ENCODE measurements at places on chromosomes 2 and 18.

DNA sequence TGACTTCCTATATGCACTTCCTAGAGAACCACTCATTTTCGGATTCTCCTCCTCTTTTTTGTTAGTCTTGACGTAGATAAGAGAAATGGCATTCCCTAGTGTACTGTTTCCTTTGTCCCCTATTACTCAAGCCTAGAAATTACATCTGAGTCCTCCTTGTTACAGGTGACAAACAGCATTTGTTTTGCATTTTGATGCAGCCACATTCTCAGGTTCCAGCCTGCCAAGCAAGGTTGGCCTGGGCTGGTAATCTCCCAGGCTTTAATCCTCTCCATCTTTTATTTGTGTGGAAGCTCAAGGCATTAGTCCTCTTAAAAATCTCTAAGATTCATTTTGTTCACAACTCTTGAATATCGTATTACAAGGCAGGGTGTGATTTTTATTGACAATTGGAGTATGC lies 318.0 kb upstream of the NRP2 start:
- no peak for DNase-seq

GRCh38 chr2:88658881-88659537 lies 31.7 kb upstream of the EIF2AK3 start:
- DNase-seq = no peak

- no peak for DNase-seq
These were observed 76.2 kb downstream of the FMNL2 start for GRCh38 chr2:152411154-152411553.

DNA sequence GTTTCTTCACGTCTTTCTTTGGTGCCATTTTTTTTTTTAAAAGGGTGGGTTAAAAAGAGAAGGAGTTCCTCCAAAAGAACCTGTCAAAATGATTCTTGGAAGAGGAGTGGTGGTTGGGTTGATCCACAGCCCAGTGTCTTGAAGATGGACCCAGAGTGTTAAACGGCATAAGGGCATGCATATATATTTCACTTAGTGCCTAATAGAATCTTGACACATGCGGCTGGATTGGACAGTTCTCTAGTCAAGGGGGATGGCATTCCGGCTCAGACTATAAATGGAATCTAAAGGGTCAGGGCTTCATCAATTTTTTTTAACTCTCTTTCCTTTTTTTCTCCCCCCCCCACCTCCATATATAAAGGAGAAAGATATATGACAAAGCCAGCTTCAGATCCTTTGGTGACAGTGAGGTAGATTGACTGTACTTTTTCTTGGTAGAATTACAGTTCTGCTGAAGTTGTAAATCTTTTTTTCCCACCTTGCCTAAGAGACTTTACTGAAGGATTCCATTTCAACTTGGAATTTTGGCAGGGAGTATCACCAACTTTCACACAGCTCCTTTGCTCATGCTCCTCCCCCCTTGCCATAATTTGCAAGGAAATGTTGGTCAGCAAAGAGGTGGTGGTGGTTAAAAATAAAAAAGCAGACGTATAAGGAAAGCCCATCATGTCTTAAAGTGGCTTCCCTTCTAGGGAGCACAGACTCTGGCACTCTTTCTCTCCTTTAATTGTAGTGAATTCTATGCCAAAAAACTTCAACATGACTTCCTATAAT lies at the start of gene MYL1:
MYL1 (minus strand) TSS at position 160 of the 774 bp plus-strand sequence; CDS start at position 28, 132 bp downstream.
- DNase-seq = no peak

DNA sequence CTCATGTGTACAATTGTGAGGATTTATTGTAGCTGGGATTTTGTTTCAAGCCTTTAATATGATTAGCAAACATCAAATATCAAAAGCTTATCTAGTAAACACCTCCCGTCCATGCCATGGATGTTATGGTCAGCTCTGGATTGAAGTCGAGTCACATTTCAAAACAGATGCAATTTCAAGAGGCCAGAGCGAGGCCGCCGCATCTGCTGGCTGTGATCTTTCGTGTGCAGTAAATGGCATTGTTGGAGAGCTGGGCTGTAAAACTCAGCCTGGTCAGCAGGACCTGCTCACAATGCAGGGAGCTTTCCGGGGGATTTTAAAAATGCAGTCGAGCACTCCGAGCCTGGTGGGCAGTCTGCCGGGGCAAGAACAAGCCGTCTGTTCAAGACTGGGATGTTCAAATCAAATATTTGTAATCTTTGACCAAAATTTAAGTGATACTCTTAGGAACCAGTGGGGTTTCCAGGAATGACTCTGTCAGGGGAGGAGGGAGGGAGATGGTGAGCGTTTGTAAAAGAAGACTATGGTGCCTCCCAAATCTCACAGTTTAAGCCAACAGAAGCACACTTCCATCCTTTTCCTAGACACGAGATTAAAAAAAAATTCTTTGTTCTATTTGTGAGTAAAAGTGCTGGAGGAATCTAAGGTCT lies 97.6 kb downstream of the MYCN start:
- DNase-seq = no peak

- DNase-seq = no peak
These were observed 57.4 kb upstream of the PGAP1 start for GRCh38 chr2:196983934-196984333.

GRCh38 chr18:78741381-78742217 lies 238.0 kb upstream of the SALL3 start:
- DNase-seq = no peak

DNA sequence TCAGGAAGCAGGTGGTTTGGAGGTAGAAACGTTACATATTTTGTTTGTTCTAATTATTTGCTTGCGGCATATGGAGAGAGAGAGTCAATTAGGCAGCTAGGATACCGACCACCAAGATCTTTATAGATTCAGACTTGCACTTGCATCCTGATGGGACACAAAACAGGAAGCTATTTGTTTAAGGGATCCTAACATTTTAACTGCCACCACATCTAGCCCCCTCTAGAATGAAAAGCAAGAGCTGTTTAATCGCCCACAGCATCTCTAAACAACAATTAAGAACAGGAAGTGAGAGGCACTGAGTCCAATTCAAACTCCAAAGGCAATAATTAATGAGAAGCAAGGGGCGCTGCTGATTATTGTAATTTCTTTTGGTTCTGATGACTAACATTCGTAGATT lies 182.0 kb upstream of the LINC00305 start:
- DNase-seq = no peak

- no peak for DNase-seq
These were observed 81.8 kb upstream of the ADAM23 start for GRCh38 chr2:206361407-206362045.

DNA sequence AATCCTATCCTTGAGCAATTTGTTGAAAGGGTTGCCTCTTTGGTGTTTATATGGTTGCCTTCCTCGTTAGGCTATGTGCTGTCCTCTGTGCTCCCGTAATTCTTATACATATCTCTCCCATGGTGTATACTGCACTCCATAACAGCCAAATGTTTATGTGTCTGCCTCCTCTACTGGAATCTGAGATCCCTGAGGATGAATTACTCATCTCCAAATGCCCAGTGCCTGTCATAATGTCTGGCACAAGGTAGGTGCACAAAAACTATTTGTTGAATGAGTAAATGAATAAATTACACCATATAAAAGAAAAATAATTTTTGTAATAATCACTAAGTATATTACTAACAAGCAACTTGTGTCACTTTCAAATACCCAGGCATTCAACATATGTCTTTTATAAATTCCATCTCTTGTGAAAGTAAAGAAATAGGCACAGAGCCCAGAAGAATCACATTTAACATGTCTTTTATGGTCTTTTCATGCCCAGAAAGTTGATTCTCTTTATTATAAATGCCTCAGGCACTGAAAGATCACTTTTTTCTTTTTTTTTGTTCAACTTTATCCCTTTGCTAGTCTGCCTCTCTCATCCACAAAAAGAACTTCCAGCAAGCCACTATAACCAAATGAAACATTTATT lies 164.9 kb downstream of the CCDC148 start:
- DNase-seq = no peak

DNA sequence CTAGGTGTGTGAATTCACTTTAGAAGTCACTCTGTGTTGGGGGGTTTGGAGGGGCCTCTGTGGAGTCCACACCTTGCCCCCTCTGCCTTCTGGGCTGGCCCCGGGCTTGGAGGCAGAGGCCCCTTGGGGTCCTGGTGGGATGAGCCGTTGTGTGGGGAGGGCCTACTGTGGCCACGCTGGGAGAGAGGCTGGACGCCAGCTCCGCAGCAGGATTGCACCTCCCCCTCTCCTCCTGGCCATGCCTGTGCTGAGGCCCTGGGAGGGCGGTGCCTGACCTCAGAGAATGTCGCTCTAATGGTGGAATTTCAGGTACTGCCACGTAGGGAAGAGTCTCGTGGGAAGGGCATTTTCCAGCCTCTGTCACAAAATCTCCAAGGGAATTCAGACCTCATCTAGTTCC lies 237.0 kb downstream of the ATAD2B start:
- no peak for DNase-seq

- DNase-seq = no peak
These were observed 11.0 kb upstream of the PTPN2 start for GRCh38 chr18:12895014-12895413.

DNA sequence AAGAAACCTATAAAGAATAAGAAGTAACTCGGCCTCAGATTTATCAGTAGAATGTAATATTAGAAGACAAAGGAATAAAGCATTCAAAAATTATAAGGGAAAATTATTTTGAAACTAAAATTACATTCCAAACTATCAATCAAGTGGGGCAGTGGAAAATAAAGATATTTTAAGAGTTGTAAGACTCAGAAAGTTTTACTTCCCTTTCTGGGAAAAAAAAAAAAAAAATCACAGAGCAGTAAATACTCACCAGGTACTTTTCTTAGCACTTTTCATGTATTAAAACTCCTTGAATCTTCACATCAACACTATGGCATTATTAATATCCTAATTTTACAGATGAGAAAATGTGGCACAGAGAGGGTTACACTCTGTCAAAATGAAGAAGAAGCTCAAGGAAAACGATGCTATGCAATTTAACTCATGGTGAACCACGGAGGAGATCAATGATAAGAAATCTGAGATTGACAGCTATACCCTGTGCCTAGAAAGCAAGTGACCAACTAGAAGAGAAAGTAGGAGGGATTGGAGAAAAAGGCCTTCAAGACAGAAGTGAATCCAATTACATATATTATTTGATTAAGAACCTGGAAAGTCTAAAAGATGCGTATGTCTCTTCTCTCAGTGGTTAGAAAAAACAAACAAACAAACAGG lies 238.9 kb upstream of the ID2 start:
- no peak for DNase-seq

DNA sequence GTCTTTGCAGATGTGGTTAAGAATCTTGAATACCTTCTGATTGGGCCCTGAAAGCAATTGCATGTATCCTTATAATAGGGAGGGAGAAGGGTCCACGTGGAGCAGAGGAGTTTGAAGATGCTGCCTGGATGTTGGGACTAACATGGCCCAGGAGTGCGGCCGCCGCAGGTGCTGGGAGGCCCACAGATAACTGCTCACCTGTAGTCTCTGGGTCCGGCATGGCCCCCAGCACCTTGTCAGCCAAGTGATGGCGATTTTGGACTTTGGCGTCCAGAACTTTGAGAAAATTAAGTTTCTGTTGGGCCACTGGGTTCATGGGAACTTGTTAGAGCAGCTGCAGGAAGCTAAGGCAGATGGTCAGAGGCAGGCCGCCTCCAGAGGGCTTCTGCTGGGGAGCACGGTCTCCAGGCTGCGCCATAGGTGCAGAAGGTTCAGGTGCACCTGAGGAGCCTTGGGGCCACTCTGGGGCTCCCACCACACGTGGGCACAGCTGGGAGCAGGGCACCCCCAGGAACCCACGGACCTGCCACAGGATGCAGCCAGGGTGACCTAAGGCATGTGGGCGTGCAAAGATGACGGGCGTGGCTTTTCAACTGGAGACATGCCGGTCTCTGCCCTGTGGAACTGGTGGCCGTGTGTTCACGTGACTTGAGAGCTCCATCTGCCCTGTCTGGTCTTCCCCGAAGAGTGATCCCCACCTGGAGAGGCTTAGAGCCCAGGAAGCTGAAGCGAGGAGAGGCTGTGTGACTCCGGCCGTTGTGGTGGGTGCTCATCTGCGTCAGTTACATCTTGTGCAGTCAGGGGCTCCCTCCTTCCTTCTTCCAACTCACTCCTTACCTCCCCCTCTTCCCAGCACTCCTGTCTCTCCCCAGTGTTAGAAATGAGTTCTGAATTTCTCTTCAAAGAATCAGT lies 277.3 kb downstream of the AGAP1 start:
- no peak for DNase-seq

- DNase-seq = no peak
These were observed 156.6 kb downstream of the TWIST2 start for GRCh38 chr2:239004274-239005015.

Data from astrocyte of the spinal cord (primary cell).